Activated naive CD8-positive, alpha-beta T cell treated with anti-CD3 and anti-CD28 coated beads for 36 hours (primary cell): ENCODE measurements at places on chromosomes 12 and 14. TPM values are rescaled to one million over a fixed set of nuclear protein-coding genes. Genes with fewer than 3 reads are reported as not detected.
A peak's percentile ranks its signal among the peaks of the same experiment; 100 is the strongest.

BTG1 gene
- total RNA-seq: 153 TPM

- DNase-seq: peak; percentile 58
Measured at GRCh38 chr14:34059925-34060650, 109.2 kb upstream of the EGLN3 start.

DNA sequence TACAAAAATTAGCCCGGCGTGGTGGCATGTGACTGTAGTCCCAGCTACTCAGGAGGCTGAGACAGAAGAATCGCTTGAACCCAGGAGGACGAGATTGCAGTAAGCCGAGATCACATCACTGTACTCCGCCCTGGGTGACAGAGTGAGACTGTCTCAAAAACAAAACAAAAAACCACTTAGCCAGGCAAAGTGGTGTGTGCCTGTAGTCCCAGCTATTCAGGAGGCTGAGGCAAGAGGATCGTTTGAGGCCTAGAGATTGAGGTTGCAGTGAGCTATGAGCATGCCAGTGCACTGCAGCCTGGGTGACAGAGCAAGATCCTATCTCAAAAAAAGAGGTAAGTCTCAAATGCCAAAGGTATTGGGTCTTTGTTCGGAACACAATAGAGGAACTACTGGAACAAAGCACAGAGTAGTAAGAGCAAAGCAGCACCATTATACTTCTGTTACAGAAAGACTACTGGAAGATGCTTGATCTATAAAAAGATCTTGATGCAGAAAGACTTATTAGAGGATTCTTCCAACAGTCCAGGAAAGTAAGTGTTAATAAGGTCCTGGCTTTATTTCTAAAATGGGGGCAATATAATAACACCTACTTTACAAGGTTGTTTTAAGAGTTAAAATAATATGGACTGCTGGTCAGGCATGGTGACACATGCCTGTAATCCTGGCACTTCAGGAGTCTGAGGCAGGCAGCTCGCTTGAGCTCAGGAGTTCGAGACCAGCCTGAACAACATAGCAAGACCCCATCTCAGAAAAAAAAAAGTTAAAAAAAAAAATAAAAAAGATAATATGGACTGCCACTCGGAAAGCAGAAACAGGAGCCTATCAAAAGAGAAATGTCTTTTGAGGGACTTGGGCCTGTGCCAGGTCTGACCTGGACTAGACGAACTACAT is 29.9 kb downstream of the BTBD7 start:
- no peak for DNase-seq

GRCh38 chr14:20386276-20386855 is 26.9 kb downstream of the TEP1 start:
- no peak for DNase-seq

KCNH3 gene
- total RNA-seq: 10.2 TPM

EML5 gene
- total RNA-seq: 3.0 TPM

- DNase-seq: no peak
Measured at GRCh38 chr12:123446333-123446713, 9.8 kb upstream of the RILPL2 start.

GRCh38 chr12:91210144-91210543 is 27.5 kb upstream of the DCN start:
- DNase-seq: no peak

- no peak for DNase-seq
Measured at GRCh38 chr14:75518625-75519024, 3.6 kb upstream of the BATF start.

DNA sequence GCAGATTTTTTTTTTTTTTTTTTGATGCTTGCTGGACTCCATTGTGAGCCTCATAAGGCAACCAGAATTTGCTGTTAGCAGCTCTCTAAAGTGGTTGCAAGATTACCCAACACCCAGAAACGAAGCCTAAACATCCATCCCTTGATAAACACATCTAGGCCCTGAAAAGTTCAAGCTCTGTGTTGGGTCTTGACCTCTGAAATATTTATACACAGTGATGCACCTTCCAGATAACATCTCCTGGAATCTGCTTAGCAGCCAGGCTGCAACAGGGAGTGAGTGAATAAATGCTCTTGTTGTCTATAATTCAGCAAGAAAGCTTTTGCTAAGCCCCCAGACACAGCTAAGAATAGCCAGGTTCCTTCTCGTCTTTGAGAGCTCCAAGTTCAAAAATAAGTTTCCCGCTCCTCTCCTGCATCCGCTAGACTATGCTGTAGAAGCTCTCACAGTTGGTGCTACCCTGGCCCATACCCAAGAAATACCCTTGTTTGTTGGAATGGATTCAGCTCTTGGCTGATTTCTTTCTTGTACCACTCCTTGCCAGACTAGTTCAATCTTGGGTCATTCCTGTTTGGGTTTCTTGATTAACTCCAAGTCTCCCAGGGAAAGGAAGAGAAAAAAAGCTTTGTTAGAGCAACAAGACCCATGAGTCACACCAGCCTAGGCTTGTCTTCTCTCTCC is 610.6 kb upstream of the TBX3 start:
- DNase-seq: no peak

MLF2 gene
- 134 TPM for total RNA-seq

GRCh38 chr12:212415-212714 is 1.6 kb downstream of the SLC6A12 start:
- no peak for DNase-seq

GRCh38 chr14:31752867-31753661 is 191.9 kb downstream of the NUBPL start:
- no peak for DNase-seq

DNA sequence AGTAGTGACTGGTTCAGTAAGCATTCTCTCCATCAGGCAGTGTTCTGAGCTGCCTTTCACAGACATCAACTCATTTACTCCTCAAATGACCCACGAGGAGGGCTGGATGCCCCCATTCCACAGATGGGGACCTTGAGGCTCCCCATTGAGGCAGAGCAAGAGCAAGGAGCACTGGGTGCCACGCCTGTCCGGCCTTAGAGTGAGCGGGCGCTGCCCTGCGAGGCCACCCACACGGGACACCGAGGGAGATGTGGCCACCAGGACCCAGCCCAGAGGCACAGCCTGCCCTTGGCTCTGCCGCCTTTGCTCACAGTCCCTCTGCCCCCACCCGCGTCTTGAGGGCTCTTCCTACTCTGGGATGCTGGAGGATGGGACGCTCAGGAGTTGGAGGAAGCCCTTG is 3.0 kb downstream of the FBRSL1 start:
- no peak for DNase-seq

DNA sequence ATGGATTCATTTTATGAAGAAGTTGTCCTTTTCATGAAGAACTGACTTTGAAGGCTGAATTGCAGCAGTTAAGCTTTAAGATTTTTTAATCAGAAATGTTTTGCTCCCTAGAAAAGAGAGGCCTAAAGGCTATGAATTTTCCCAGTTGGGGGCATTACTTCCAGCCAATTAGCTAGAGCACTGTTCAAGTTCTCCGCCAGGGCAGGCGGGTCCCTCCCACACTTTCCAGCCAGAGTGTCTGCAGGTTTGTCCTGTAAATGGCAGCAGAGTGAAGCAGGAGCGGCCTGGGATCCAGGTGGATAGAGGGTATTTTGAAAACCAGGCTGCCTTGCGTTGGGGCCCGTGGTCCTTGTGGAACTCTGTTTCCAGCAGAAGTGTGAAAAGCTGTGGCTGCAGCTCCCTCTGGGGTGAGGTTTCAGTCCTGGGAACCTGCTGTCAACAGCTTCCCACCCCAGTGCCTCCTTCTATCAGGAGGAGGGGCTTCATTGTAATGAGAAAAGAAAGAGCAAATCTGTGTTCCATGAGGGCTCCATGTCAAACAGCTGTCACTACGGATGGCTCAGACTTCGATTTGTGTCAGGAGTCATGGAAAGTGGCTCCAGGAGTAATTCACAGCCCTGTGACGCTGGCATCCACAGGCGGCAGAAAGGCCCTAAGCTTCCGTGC is 210.7 kb upstream of the TMEM132C start:
- DNase-seq: no peak

TESPA1 gene
- 92.6 TPM for total RNA-seq

- no peak for DNase-seq
Measured at GRCh38 chr12:129997239-129997638, 93.4 kb upstream of the TMEM132D start.

DNA sequence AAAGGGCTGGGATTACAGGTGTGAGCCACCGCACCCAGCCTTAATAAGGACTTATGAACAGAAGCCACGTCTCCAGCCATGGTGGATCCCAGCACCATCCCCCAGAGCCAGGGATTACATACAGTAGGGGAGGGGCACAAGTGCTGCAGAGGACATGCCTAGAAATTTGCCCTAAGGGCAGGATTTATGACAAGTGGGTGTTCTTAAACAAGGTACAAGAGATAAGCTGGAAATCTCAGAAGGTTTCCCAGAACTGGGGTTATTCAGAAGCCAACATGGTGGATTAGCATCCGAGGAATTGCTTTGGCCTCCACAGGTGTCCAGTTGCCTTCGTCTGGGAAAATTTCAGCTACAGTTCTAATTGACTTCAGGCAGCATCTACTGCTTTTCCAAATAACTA is 114.4 kb upstream of the EGLN3 start:
- no peak for DNase-seq

- DNase-seq: no peak
Measured at GRCh38 chr12:59122784-59123183, 202.5 kb upstream of the LRIG3 start.

GRCh38 chr14:55654243-55654642 is 74.2 kb downstream of the KTN1 start:
- no peak for DNase-seq

KRT82 gene
- not detected for total RNA-seq

DNA sequence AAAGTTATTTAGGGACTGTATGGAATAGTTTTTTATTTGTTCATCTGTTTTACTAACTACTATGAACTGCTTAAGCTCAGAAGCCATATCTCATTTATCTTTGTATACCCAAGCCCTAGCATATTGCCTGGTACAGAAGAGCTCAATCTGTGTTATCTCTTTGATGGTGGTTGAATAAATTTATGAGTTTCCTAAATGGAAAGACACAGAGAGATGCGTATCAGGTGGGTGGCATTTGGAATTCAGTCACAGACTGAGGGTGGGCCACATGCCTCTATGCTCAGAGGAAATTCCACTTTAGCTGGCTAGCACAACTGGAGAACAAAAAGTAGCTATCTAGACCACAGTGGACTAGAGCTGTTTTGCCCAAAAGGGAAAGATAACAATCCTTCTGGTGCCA is 145.5 kb downstream of the SLC6A15 start:
- no peak for DNase-seq

DNA sequence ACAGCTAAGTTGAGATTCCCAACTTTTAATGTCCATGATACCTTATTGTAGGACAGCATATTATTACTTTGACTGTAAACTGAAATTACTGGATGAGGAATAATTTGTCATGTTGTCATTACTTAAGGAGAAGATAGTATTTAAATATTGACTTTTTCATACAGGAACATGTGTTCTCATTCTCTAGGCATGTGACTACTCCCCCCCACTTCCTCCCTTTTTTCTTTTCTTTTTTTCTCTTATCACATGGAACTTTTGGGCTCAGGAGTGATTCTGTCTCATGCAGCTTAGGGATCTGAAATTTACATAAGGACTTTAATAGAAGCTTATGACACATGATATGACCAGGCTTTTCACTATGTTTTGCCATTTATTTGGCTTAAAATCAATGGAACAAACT is 127.7 kb upstream of the SLCO1C1 start:
- no peak for DNase-seq

GRCh38 chr12:107271523-107271922 is 178.2 kb upstream of the CRY1 start:
- DNase-seq: no peak

- no peak for DNase-seq
Measured at GRCh38 chr12:54701940-54702592, 53.9 kb upstream of the DCD start.

- no peak for DNase-seq
Measured at GRCh38 chr14:84749191-84749955, 780.6 kb upstream of the FLRT2 start.

MUCL1 gene
- total RNA-seq: not detected

GRCh38 chr12:11978726-11979384 is 91.9 kb upstream of the BCL2L14 start:
- DNase-seq: no peak

- no peak for DNase-seq
Measured at GRCh38 chr14:38723959-38724358, 379.1 kb downstream of the SEC23A start.

IL31 gene
- total RNA-seq: not detected

DNA sequence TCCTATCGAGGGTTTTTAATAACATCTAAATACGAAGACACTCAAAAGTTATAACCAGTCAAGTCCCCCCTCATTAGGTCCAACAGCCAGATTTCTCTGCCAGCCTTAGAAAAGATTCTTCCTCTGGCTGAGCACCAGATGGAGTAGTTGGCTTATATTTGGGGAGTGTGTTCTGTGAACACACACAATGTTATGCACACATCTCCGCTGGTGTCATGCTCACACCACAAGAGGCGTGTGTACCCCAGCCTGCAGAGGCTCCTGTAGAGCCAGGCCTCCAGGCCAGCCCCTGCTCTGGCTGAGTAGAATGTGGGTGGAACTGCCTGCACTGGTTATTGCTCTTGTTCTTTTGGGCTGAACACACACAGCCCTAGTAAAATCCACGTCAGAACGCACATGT is 64.0 kb downstream of the PIWIL1 start:
- no peak for DNase-seq

LGR5 gene
- not detected for total RNA-seq

SLC8A3 gene
- total RNA-seq: 0.72 TPM

C12orf54 gene
- not detected for total RNA-seq

DNA sequence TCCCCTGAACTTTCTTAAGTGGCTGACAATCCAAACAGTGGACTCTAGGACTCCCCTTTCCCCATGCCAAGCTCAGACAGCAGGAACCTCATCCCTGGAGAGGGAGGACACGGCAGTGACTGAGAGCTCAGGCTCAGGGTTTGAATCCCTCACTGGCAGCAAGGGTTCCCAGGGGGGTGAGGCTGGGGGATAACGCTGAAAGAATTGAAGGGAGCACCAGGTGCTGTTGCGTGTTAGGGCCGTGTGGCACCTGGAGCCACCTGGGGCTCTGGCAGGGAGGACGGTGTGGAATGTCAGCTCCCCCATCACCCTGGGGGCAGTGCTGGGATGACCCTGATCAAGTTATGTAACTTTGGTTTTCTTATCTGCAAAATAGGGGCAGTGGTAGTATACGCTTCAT is 40.1 kb downstream of the ANO2 start:
- no peak for DNase-seq

DNA sequence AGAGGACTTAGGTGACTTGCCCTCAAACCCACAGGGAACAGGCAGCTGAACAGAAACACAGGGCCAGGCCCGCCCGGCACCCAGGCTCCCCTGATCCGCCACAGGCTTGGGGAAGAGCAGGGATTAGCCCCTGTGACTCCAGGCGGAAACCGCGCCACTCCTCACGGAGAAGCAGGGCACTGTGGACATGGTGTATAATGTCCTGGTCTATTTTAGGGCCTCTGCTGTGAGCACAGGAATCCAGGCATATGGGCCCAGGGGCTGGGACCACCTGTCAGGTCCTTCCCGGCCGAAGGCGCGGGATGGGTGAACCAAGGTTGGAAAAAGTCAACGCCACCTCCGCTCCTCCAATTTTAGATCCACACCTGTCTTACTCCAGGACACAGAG is 34.6 kb upstream of the MEG3 start:
- no peak for DNase-seq

- DNase-seq: no peak
Measured at GRCh38 chr14:76786601-76787000, 25.3 kb downstream of the VASH1 start.

- DNase-seq: no peak
Measured at GRCh38 chr12:89731614-89732013, 23.0 kb upstream of the ATP2B1 start.
